Cerebellar nuclear complex (tissue), 1 donor: ENCODE measurements at places on chromosomes 6 and 20.

DNA sequence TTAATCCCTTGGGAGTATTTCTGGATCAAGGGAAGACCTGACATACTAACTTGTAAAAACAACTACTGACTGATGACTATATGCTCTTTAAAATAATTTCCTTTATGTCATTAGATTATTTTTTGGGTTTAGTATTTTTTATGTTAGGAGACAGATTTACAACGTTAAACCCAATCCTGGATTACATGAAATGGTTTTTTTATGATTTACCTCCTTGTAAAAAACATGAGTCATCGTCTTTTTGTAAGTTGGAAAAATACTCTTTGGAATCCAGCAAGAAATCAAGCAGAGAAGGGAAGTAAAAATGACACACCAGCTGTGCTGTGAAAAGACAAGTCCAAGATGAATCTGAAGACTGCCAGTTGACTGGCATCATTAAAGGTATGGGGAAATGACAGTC lies 6.7 kb downstream of the STK4 start:
- DNase-seq, result no peak

DNA sequence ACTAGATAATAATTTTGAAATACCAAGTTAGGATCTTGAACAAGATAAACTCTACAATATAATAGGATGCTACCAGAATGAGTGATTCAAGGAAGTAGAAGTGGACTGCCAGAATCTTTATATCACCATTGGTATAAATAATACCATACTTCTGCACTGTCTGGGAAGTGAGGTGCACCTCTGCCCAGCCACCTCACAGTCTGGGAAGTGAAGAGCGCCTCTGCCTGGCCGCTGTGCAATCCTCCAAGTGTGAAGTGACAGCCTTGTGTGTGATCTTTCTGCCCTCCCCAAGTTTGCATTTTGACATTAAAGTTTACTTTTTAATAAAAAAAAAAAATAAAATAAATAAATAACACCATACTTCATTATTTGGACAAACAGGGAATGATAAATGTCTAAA lies 18.8 kb downstream of the LATS1 start:
- no peak for DNase-seq

DNA sequence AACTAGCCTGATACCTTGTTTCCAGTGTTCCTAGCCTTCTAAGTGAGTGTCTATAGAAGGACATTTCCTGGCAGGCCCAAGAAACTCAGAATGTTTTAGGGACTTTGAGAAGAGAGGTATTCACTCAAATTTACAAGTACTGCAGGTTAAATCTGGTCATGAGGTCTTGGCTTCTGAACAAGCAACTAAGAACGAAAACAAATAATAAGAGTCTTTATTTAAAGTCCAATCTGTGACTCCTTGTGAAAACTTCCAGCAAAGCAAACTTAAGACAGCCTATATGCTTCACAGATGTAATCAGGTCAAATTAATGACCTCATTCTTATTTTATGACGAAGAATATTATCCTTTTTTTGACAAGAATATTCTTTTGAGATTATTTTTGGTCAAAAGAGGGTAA lies 79.4 kb upstream of the PRSS16 start:
- no peak for DNase-seq

DNA sequence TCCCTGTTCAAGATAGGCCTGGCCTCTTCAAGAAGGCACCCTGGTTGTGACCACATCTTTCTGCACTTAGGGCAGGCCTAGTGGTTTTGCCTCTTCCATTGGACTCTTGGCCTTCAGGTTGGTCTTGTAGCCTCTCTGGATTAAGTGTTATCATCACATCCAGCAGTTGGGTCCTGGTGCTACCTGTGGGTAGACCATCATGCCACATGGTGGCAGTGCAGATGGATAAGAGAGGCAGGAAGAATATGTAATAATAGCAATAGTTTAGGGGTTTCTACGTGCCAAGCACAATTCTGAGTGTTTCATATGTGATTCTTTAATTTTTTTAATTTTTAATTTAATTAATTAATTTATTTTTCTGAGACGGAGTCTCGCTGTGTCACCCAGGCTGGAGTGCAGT lies 28.5 kb upstream of the SNRPB2 start:
- no peak for DNase-seq

- no peak for DNase-seq
Measured at GRCh38 chr6:100445512-100445911, 19.2 kb downstream of the SIM1 start.

- DNase-seq, result no peak
Measured at GRCh38 chr6:16430391-16431089, 192.2 kb downstream of the GMPR start.

DNA sequence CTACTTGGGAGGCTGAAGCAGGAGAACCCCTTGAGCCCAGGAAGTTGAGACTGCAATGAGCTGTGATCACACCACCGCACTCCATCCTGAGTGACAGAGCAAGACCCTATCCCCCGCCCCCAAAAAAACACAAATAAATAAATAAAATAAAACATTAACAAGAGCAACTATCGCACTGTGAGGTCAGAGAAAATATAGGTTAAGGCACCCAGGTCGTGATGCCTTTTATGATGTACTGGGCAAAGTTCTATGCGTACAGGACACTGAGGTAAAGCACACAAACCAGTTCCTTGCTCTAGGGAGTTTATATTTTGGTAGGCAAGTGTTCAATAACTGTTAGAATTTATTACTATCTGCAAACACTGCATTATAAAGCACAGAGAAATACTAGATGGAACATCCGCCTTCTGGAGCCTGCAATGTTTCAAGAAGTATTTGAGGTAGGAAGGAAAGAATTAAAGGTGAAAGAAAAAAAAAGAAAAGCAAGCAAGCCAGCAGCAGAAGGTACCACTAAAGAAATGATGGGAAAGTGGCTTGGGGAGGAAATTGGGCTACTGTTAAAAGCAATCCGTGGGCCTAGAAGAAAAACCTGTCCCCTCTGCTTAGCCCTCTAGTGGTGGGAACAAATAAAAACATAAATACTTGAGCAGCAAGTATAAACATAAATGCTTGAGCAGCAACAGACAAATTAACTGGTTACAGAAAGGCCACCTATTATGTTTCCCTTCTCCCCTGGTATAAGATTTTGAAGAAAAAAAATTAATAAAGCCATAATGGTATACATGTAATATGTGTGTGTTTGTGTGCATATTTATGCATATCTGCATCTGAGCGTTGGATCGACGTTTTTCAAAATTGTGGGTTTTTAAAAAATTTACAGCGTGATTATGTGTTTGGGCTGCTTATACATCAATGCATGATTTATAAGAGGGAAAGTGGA lies 128.0 kb downstream of the PHACTR1 start:
- no peak for DNase-seq

- no peak for DNase-seq
Measured at GRCh38 chr6:118444796-118445195, 103.3 kb upstream of the PLN start.

DNA sequence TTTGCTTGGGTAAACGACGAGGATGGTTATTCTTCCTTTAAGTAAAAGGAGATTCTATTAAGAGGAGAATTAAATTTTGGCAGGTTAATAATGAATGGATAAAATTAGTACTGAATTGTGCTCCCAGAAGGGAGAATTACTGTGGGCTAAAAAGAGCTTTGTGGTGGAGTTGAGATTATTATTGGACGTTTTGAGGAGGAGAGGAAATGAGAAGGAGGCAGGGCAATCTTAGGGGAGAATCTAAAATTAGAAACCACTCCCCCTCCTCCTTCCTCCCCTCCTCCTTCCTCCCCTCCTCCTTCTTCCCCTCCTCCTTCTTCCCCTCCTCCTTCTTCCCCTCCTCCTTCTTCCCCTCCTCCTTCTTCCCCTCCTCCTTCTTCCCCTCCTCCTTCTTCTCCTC lies 331.8 kb downstream of the PRL start:
- DNase-seq, result no peak

GRCh38 chr20:44532259-44532980 lies 10.6 kb upstream of the SERINC3 start:
- DNase-seq, result no peak

DNA sequence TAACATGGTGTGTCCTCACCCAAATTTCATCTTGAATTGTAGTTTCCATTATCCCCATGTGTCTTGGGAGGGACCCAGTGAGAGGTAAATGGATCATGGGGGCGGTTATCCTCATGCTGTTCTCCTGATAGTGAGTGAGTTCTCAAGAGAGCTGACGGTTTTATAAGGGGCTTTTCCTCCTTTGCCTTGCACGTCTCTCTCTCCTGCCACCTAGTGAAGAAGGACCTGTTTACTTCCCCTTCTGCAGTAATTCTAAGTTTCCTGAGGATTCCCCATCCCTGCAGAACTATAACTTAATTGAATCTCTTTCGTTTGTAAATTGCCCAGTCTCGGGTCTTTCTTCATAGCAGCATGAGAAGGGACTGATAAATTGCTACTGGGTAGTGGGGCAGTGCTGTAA lies 789.3 kb downstream of the FRK start:
- no peak for DNase-seq

- no peak for DNase-seq
Measured at GRCh38 chr6:87995461-87995860, 52.2 kb upstream of the SPACA1 start.

DNA sequence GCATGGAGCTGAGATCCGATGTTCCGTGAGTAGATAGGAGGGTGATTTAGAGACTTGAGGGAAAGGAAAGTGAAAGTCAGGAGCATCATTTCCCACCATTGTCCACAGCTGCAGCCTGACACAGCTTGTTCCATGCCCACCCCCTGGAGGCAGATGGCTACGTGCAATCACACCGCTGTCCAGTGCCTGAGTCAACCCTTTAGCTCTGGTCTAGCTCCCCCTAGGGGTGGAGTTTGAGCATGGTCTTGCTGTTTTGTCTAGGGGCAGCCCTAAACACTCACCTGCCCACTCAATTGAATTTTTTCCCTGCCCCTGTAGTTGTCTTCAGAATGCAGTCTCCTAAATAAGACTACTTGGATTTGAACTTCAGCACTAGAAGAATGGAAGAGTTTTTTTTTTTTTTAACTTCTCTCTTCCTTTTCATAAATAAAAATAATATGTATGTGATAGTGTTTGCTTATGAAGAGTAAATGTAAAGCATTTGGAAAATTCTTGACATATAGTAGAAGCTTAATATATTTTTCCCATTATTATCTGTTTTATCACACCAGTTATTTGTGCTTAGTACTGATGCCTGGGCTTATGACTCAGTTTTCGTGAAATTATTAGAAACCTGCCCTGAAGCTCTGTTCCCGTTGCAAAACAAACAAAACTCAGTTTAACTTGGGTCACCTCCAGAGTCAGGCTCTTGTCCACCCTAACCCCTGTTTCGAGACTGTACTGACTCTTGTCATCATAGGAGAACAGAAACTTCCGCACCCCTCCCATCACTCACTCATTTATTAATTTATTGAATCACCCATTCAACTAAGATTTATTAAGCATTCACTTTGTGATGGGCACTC lies 814.8 kb downstream of the MAFB start:
- DNase-seq, result no peak

DNA sequence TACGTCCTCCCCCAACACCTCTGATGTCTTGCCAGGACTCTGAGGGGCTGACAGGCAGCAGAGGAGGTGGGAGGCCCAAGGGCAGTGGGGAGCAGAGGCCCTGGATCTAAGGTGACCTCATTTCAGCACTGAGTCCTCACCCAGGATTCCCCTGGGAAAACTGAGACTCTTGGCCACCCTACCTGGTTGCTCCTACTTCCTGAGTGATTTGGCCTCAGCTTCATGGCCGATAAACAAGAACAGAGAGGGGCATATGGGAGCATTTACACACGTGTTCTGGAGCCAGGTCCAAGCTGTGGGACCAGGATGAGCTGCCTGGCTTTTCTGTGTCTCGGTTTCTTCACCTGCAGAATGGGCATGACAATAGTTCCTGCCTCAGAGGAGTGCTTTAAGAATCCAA lies 133.8 kb downstream of the ANKRD60 start:
- DNase-seq, result no peak

- no peak for DNase-seq
Measured at GRCh38 chr20:7798176-7798575, 142.1 kb downstream of the HAO1 start.

- no peak for DNase-seq
Measured at GRCh38 chr6:75219263-75219662, 13.4 kb upstream of the COL12A1 start.

DNA sequence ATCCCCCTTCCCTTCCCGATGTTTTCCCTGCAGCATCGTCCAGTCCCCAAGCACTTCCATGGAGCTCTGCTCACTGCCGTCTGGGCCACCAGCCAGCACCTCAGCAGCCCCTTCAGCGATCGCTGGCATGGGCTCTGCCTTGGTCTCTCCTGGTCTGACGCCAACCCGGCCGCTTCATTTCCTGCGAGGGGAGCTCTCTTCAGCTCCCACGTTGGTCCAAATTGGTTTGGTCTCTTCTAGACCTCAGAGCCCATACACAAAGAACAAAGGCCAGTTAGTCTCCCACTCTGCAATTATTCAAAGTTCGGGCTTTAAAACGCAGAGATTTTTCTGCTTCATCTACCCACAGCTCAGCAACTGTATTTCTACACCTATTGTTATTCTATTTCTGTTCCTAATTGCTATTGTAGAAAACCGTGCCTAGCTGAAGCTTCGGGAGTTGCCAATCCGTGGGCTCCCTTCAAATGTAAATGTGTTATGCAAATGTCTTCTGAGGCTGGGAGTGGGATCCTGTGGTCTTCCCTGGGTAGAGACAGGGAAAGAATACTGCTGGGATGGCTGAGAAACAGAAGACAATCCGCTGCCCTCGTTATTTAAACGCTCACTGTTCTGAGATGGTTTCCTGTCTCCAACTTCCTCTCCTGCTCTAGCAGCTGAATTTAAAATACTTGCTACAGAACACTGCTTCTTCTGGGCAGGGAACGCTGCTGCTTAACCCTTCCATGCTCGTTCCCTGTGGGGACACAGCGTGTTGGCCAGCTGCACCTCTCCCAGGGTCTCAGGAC lies 154.2 kb upstream of the QKI start:
- no peak for DNase-seq
